Urinary bladder (tissue), 4 donors: ENCODE measurements at places on chromosomes 6 and 20. TPM values are rescaled to one million over a fixed set of nuclear protein-coding genes. Genes with fewer than 3 reads are reported as not detected.

The POU3F2 gene
- 0.16 TPM for total RNA-seq

The CRISP3 gene
- 31.8 TPM for total RNA-seq

The CAPN11 gene
- 0.53 TPM for total RNA-seq

DNA sequence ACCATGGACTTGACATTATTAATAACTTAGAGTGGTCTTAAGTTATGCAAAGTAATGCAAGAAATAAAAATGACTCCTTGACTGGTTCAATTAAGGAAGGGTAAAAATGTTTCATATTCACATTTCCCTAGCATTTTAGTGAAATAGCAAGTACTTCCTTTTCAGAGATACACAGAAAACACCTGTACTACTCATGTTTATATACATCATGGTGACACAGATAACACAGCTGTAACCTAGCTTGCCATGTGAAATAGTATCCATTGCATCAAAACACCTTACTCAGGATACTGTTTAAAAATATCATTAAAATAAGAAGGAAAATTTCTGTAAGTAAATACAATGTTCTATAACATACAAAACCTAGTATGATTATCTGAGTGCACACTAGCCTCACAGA lies 102.4 kb downstream of the AHI1 start:
- no peak for DNase-seq

DNA sequence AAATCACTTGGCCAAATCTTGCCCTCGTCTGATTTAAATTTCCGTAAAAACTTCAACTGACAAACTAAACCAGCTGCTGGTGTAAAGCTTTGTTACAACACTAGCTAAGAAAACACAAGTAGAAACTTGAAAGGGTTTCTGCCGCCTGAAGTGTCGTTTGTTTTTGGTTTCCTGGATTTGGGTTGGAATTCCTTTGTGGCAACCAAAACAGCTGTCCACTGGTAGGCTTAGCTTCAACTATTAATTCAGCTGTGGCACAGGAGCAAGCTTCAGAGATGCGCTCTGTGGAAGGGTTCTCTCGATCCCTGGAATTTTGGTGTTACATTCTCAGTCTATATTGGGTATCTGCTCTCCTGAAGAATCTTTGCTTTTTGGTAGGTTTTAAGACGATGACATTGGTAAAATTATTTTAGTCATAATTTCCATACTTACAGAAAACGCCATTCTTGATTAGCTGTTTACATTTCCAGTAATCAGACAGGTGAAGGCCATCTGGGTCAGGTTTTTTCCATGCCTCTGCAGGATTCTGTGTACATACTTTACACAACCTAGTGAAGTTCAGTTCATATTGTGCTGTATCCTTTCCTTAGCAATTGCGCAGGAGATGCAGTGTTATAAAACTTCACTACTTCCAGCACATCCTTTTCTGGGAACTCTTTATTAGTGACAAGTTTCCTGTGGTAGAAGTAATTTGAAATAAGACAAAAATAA lies 29.9 kb upstream of the SAMD3 start:
- DNase-seq = no peak

DNA sequence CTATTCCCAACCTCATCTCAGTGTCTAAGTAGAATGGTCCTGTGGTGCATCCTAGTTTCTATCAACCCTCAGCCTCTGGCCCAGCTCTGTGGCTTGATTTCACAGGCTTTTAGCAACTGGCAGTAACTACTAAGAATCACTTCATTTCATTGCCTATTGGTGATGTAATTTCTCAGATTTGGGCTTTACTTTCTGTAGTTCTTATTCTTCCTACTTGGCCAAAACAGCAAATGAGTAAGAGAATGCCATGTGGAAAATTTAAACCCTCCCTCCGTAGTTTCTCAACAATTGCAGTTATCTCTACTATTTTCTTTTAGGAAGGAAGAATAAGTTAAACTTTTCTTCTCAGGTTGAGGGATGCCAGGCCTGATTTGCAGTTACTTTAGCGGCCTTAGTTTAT lies 387.3 kb downstream of the CDKAL1 start:
- DNase-seq = no peak

DNA sequence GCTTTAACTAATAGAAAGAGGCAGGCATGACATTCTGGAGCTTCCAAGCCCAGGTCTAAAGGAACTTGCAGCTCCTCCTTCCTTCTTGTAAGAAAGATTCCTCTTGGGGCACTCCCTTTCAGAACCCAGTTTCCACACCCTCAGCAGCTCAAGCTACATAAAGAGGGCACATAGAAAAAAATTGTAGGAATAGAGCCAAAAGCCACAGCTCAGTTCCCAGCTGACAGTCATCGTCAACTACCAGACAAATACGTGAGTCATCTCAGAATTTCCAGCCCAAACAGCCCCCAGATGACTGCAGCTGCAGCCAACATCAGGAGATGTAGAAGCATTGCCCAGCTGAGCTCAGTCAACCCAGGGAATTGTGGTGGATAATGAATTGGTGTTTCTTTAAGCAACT lies 349.8 kb upstream of the ARID1B start:
- no peak for DNase-seq
